Retinal pigment epithelial cell (primary cell): ENCODE measurements at places on chromosomes 7 and 10.

DNA sequence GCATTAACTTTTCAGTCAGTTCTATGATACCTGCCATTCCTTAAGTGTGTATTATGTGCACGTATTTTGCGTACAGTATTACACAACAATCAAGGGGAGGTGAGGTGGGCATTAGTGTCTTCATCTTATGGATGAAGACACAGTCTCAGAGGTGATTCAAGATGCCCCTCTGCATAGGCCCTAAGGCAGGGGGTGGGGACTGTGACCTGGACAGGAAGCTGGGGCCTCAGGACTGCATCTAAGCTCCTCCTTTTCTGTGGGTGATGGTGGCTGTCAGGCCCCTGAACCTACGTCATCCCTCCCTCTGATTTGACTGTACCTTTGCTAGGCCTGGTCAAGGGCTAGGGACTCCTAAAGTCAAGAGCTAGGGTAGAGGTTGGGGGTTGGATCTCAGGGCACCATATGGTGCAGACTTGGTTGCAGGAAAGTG is 38.9 kb downstream of the HK1 start:
- DNase-seq: no peak

DNA sequence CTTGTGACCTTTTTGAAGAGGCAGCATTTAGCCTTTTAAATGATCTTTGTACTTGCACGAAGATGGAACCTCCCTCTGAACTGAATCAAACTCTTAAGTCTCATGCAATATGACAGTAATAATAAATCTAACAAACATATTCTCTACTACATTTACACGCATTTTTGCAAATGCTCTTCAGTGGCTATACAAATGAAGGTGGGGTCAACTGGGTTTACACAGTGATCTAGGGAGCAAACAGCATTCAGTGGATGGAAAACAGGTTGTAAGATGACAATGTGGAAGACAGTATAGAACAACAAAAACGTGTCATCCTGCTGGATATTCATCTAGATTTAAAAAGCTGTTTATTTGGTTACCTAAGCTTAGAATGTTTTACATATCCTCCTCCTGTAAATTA is 7.5 kb downstream of the CCDC186 start:
- DNase-seq: no peak

- DNase-seq: no peak
These were observed 30.9 kb upstream of the KMT2E start for GRCh38 chr7:104983076-104983577.

DNA sequence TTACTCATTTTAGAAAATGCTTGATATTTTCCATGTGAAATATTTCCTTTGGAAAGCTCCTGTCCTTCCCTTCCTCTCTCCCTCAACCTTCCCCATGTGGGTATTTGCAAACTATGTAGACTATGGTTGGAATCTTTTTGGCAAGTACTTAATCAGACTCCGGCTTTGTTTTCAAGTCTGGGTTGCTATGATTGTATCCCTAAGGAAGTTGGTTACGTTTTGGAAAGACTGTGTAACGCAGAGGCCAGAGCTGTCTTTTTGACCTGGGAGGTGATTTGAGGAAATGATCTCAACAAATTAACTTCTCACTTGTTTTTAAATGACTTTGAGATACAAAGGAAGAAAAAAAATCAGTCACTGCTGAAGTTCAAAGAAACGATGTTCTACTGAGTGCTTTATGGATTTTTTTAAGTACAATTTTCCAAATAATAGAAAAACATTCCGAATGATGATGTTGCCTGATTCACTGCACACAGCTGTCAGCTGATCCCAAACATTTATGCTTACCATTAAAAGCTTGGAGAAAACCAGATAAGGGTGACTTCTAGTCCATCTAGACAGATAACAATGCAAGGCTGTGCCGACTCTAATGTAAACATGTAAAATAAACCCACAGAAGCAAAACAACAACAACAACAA is 145.5 kb upstream of the CELF2 start:
- DNase-seq: peak; percentile 75

GRCh38 chr7:128497405-128497804 is 20.9 kb downstream of the METTL2B start:
- no peak for DNase-seq

DNA sequence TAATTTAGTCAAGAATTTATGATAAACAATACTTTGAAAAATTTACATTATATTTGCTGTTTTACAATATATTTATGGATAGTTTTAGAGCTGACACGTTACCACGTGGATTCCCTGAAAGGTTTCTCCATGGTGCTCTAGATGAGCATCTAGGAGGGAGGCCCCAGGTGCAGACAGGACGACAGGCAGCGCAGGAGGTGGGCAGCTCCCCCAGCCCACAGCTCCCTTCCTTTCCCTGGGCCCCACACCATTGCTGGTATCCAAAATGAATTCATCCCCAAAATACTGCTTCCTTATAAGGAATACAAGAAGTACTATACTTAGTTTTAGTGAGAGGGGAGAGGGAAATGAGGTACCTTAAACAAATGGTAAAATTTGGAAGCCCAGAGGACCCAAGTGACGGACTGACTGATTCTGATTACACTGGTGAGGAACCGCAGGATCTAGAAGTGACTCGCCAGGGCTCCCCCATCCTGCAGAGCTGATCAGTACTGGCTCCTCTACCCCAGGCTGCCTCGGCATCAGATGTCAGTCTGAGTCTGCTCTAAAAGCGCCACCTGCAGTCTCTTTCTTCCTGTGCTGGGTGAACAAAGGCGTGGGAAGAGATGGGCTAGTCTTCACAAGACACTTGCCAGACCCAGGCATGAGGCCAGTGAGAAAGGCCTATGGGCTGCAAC is 89.2 kb downstream of the DLG5 start:
- no peak for DNase-seq

DNA sequence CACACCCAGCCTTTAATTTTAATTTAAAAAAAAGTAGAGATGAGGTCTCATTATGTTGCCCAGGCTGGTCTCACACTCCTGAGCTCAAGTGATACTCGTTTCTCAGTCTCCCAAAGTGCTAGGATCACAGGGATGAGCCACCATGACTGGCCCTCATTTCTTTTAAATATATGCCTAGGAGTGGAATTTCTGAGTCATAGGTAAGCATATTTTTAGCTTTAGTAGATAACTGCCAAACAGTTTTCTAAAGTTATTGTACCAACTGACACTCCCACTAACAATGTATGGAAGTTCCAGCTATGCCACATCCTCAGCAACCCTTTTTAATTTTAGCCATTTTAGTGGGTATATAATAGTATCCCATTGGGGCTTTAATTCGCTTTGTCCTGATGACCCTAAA is 13.8 kb upstream of the PPIF start:
- DNase-seq: no peak

- DNase-seq: no peak
These were observed 109.8 kb downstream of the INPP5A start for GRCh38 chr10:132647424-132647823.

GRCh38 chr7:50396856-50397255 is 53.3 kb downstream of the FIGNL1 start:
- no peak for DNase-seq

GRCh38 chr7:41451826-41452225 is 251.1 kb downstream of the INHBA start:
- DNase-seq: no peak

DNA sequence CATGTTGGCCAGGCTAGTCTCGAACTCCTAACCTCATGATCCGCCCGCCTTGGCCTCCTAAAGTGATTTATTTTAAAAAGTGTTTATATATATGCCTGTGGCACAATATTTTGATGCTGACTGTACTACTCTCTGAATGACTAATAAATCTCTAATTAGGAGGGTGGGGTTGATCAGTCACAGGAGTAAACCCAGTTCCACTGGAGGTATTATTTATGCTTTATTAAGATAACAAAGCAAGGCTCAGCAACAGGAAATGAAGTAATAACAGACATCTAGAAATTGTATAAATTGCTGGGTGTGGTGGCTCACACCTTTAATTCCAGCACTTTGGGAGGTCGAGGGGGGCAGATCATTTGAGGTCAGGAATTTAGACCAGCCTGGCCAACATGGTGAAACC is 26.0 kb upstream of the MCU start:
- DNase-seq: no peak

- DNase-seq: no peak
These were observed 130.6 kb downstream of the WDR11 start for GRCh38 chr10:120981601-120982391.
